ENCODE measurements at places on chromosomes 1 and 21. TPM values are rescaled to one million over a fixed set of nuclear protein-coding genes. Genes with fewer than 3 reads are reported as not detected.

Gene OLIG2
- 3.8 TPM for total RNA-seq

Gene TFF2
- total RNA-seq = 2.8 TPM

Gene PROK1
- not detected for total RNA-seq

Gene LAMB3
- 14.7 TPM for total RNA-seq

Gene LRRIQ3
- total RNA-seq = 1.7 TPM

Gene FAM163A
- not detected for total RNA-seq

Gene OR2M3
- total RNA-seq = not detected

Gene A3GALT2
- 1.1 TPM for total RNA-seq

Gene ALPL
- total RNA-seq = 0.53 TPM

Gene DUSP23
- total RNA-seq = 56.5 TPM

Gene PRKAA2
- 2.0 TPM for total RNA-seq

Gene GSTM1
- total RNA-seq = 10.0 TPM

Gene INAVA
- 19.5 TPM for total RNA-seq

Gene SYNJ1
- 2.3 TPM for total RNA-seq

Gene LCE3D
- total RNA-seq = not detected

Gene LRRC8B
- total RNA-seq = 1.7 TPM

Gene C4BPA
- total RNA-seq = not detected

Gene IFI44
- total RNA-seq = 23.5 TPM

Gene HMGCL
- total RNA-seq = 31.2 TPM

Gene TMOD4
- total RNA-seq = 0.38 TPM

Gene CD1E
- not detected for total RNA-seq

Gene NBPF14
- total RNA-seq = 39.1 TPM

Gene RNU5D-1
- total RNA-seq = not detected

Gene MTF1
- total RNA-seq = 3.6 TPM

Gene HPCA
- total RNA-seq = not detected

Gene OXCT2
- total RNA-seq = 14.4 TPM

Gene DYRK1A
- 26.7 TPM for total RNA-seq

Gene CELA3B
- total RNA-seq = not detected

Gene FAM110D
- 0.03 TPM for total RNA-seq

Gene CADM3
- 0.57 TPM for total RNA-seq

Gene TNFRSF9
- total RNA-seq = 0.29 TPM

Gene LCE1A
- not detected for total RNA-seq

Gene CCDC17
- total RNA-seq = 1.9 TPM

Gene OR2G3
- total RNA-seq = not detected

Gene PRELP
- total RNA-seq = not detected

Gene AMY1B
- not detected for total RNA-seq

Gene SAMSN1
- not detected for total RNA-seq

Gene FALEC
- not detected for total RNA-seq

Gene GPATCH3
- total RNA-seq = 17.0 TPM

Gene ZNF593OS
- 0.41 TPM for total RNA-seq

Gene NUP210L
- not detected for total RNA-seq

Gene EIF3I
- 450 TPM for total RNA-seq

Gene TCHH
- total RNA-seq = 0.38 TPM

Gene PGLYRP4
- not detected for total RNA-seq

Gene CD2
- total RNA-seq = not detected

Gene FCRL2
- not detected for total RNA-seq

Gene NPHS2
- not detected for total RNA-seq

Gene CDA
- total RNA-seq = not detected

Gene RPS6KA1
- 51.8 TPM for total RNA-seq

Gene CENPL
- 22.6 TPM for total RNA-seq

Gene MCOLN2
- total RNA-seq = 11.4 TPM

Gene C1orf87
- total RNA-seq = not detected

Gene CTSK
- 3.5 TPM for total RNA-seq

Gene KCNJ10
- total RNA-seq = not detected

Gene MANEAL
- total RNA-seq = 19.4 TPM

Gene BRDT
- not detected for total RNA-seq

Gene THRAP3
- total RNA-seq = 61.2 TPM

Gene C8B
- total RNA-seq = not detected

Gene FAM177B
- total RNA-seq = not detected

Gene PRPF38B
- total RNA-seq = 20.4 TPM
